ENCODE measurements at places on chromosomes 6 and 20.

DNA sequence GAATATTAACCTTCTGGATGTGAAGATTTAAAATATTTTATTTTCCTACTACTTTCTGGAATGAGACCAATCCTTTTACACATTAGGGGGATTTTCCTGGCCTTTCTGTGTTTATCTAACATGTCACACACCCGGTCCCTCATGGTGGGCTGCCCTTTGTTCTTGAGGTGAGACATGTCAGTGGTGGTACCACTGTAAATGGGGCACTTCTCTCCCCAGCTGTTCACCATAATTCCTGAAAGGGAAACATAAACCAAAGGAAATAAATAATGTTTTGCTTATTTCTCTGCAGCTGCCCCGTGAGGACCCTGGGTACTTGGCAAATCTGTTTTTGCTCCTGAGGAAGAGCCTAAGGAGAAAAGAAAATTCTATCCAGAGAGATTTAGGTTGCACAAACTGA lies 41.1 kb downstream of the GRIK2 start:
- no peak for DNase-seq

DNA sequence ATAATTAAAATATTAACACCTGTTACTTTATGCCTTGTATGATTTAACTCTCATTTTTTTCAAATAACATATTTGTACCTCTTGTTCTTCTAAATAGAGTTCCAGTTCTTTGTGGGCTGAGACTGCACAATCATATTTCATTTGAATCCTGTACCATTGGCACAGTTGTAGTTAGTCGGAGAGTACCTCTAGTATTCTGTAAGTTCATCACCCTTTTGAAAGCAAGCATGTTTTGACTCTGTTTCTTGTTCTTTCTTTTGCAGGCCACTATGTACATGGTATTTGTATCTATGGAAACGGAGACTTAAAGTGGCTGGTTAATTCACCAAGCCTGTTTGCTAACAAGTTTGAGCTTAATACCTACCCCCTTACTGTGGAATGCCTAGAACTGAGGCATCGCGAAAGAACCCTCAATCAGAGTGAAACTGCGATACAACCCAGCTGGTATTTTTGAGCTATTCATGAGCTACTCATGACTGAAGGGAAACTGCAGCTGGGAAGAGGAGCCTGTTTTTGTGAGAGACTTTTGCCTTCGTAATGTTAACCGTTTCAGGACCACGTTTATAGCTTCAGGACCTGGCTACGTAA lies 68.2 kb downstream of the C6orf52 start:
- DNase-seq = peak; percentile 9

- DNase-seq = no peak
These were observed 95.5 kb downstream of the EYA2 start for GRCh38 chr20:46990017-46990595.

DNA sequence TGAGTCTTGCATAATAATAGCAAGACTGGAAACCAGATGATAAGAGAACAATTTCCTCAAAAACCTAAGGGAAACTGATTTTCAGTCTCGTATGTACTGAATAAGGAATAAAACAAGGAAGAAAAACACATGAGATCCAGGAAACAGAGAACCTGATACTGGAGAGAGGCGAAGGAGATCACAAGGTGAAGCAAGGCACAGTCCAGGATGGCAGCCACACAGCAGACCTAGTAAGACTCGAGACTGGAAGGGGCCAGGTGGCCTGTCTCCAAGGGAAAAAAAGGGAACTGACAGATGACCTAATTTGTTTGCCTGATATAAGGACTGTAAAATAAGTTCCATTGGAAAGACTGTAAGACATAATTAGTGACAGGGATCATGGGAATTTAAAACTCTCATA lies 71.1 kb downstream of the TASP1 start:
- DNase-seq = peak; percentile 5

DNA sequence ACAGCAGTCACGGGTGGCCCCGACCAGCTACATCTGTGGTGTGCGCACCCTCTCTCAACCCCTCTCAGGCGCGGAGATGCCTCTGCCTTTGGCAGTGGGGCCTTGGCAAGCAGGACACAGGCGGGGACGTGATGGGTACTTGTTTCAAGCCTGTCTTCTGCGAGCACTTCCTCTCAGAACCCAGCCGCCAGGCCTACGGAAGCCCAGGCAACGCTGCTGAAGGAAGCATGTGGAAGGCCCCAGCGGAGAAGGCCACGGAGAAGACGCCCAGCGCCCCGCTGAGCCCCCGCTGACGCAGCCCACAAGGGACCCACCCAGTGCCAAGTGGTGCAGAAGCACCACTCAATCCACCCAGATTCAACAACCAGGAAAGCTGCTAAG lies 13.0 kb downstream of the SERPINB6 start:
- no peak for DNase-seq

DNA sequence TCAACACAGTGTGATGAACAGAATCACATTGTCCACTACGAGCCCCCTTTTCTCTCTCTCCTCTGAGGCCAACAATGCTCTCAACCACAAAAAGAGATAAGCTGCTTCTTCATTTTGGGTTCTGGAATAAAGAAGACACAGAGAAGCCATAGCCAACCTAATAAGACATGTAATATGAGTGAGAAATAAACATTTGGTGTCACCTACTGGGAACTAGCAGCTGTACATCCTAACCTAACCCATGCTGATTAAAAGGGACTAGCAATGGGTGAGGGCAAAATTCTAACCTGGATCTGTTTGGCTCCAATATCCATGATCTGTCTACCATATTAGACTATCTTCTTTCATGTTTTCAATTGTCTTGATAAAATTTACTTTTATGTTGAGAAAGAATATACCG lies 369.1 kb upstream of the MARCKS start:
- no peak for DNase-seq

Measured in amniotic epithelial cell (primary cell).